Stimulated activated effector memory CD8-positive, alpha-beta T cell treated with anti-CD3 and anti-CD28 coated beads, Interleukin-12 subunit alpha, Interleukin-12 subunit beta, amount 100 ng/mL, for 72 hours (primary cell): ENCODE measurements at places on chromosomes 6 and 20.

GRCh38 chr6:11043961-11044711, at the start of gene ELOVL2:
TSS of gene ELOVL2 (minus strand) at chr6:11044305. CDS start at chr6:11044230, 75 bp downstream.
- DNase-seq: peak; percentile 54

GRCh38 chr20:63325021-63325471, 32.1 kb downstream of the COL20A1 start:
- DNase-seq: no peak

DNA sequence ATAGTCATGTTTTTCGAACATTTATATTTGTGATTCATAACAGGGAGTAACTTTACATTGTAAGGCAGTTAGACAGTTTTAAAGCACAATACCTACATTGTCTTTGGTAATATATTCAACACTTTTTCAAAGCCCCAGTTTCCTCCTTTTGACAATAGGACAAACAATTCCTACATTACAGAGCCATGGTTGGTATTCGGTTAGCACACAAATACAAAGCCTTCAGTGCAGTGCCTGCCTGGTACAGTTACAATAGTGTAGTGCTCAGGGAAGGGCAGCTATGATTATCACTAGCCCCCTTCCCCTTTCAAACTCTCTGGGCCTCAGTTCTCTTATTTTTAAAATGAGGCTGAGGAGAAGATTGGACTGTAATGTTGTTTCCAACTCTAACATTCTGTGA, 207.8 kb downstream of the TPBG start:
- no peak for DNase-seq

GRCh38 chr20:22379472-22379871, 204.9 kb downstream of the FOXA2 start:
- no peak for DNase-seq

GRCh38 chr6:101066481-101066880, 185.4 kb upstream of the ASCC3 start:
- no peak for DNase-seq

DNA sequence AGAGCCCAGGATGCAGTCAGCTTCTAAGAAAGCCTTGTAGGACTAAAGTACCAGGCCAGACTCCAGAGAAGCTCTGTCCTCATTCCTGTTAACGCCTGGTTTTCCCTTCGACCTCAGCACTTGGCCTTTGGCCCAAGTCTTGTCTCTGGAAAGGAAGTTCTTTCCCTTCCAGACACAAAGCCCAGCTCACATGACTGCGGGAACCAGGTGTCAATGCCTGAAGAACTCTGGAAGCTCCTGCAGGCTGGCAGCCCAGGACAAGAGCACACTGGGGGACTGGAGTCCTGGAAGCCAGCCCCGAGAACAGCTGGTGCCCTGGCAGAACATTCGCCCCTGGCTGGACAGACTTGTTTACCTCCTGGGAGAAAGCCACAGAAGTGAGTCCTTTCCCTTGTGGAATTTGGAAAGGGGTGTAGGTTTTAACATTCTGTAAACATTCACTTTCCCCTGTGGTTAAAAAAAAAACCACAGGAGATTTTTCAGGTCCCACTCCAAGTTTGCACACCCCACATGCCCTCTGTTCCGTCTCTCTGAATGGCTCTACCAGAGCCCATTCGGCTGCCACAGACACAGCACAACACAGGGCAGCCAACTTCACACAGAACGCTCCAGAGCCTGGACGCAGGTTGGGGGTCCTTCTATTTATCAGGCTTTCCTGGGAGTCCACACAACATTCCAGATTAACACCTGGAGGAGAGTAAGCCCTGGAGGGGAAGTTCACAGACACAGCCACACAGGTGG, 18.1 kb downstream of the ACSS1 start:
- no peak for DNase-seq

DNA sequence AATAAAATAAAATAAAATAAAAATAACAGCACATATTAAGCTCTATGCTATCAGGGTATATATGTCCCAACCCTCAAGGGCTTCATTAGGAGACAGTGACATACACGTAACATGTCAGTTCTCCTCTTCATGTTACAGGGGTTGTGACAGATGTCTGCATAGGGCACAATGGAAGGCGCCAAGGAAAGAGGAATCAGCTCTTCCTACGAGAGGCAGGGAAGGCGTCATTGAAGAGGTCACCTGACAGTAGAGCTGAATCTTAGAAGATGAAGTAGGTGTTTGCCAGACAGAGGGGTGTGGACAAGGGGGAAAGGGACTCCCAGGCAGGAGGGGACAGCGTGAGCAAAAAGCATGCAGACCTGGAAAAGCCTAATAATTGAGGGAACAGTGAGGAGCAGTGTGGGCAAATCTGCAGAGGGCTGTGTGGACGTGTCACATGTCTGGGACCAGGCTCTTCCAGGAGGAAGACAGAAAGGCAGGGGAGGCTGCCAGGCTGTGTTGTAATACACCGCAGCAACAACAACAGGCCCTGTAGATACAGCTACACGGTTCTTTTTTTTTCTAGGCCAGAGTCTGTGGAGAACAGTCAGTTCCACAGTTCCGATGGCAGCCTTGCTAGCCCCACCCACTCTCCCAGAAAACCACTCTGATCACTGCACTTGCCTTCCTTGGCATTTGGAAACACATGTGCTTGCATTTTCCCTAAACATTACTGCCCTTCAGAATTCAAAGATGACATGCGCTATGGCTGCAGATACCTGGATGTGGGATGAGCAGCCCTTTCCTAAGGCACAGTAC, 2.5 kb upstream of the FKBP5 start:
- DNase-seq: no peak

- no peak for DNase-seq
Measured at GRCh38 chr6:20415712-20416454, 14.2 kb downstream of the E2F3 start.

- no peak for DNase-seq
Measured at GRCh38 chr6:74222768-74223333, 526.8 kb downstream of the CD109 start.

- DNase-seq: no peak
Measured at GRCh38 chr6:82554666-82555065, 191.0 kb downstream of the TPBG start.

- DNase-seq: no peak
Measured at GRCh38 chr6:103578115-103578514, 1281.6 kb downstream of the HACE1 start.

DNA sequence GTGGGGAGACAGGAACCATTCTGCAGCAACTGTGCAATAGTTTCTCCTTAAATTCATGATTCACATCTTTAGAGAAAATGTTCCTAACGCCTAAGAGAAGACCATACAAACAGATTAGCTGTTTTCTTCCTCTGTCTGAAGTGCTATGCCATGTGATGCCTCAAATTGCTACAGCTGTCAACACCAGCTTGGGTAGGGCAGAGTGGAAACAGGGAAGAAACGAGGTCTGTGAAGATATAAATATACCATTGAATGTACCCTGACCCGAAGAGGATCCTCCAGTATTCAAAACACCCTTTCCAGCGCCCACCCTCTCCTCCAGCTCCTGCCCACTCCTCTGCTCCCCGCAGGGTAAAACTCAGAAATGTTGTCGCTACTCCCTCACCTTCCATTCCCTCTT, 40.3 kb upstream of the PRND start:
- no peak for DNase-seq

GRCh38 chr6:70164556-70164955, 138.3 kb downstream of the COL9A1 start:
- no peak for DNase-seq

GRCh38 chr6:130167655-130168054, 55.1 kb downstream of the SAMD3 start:
- DNase-seq: no peak

GRCh38 chr20:31851240-31851955, 6.0 kb upstream of the FOXS1 start:
- no peak for DNase-seq

DNA sequence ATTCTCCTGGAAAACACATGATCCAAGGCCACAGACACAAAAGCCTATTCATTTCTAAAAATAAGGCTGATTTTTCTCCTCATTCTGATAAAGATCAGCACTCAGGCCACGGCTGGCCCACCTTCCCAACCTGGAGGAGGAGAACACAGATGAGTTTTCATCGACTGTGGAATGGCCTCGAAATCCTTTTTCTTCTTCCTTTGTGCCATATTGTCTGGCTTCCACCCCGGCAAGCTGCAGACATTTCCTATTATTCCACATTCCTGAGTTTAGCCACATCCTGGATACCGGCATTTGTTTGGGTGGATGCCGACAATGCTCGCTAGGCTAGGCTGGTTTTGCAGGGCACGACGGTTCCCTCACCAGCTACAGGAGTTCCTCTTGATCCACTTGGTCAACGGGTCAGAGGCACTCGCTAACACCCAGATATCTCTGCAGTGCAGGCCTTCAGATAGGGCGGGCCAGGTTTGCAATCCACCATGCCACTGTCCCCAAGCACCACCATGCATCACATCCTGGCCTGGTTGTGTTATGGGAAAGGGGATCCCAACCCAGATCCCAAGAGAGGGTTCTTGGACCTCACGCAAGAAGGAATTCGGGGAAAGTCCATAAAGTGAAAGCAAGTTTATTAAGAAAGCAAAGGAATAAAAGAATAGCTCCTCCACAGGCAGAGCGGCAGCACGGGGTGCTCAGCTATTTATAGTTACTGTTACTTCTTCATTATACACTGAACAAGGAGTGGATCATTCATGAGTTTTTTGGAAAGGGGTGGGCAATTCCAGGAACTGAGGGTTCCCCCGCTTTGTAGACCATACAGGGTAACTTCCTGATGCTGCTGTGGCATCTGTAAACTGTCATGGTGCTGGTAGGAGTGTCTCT, 4.2 kb upstream of the CTSZ start:
- DNase-seq: no peak

- no peak for DNase-seq
Measured at GRCh38 chr6:109093732-109094415, 772 bp downstream of the SESN1 start.

DNA sequence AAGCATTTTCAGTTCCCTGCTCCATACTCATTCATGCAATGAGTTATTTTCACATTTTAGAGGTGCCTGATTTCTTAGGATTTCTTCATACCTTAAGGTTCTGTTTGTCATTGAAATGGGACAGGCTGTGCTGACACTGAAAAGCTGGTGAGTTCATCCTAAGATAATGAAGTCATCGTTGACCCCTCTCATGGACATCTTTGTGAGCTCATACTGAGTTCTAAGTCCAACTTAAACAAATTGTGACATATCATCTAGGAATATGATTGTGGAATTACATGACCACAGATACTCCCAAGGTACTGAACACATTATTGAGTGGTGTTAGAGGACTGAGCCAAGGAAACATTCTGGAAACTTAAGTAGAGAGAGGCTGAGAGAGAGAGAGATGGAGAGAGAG, 224.8 kb upstream of the JAG1 start:
- no peak for DNase-seq
